ENCODE measurements at places on chromosomes 6 and 20.

- no peak for DNase-seq
Measured at GRCh38 chr20:9286501-9287461, 217.9 kb downstream of the PLCB4 start.

- no peak for DNase-seq
Measured at GRCh38 chr6:111590209-111590980, 15.3 kb downstream of the TRAF3IP2 start.

GRCh38 chr6:88882536-88882935 lies 80.9 kb downstream of the RNGTT start:
- DNase-seq: no peak

DNA sequence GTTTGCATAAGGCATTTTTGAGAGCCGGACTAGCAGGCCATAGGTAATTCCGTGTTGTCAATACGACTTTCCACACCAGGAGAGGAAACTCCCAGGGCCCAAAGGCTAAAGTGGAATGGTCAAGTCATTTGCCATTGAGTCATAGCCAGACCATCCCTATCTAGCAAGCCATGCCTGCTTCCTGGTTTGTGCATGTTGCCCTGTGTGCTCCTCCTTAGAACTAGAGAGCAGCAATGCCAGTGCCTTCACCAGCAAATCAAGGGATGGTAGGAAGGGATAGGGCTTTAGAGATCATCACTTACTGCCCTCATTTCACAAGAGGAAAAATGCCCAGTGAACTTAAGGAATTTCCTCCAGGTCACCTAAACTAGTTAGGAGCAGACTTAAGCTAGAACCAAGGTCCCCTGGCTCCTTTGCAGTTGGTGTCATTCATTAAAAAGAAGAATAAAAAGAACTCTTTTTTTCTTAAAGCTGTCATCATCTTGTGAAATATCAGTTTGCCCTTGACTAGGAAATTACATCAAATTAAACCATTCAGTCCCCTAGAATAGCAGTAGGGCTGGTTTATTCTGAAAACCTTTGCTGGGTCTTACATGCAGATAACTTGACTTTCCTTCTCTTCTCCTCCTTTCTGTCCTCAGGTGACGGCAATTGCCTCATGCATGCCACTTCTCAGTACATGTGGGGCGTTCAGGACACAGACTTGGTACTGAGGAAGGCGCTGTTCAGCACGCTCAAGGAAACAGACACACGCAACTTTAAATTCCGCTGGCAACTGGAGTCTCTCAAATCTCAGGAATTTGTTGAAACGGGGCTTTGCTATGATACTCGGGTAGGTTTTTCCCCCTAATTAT lies 7.4 kb downstream of the TNFAIP3 start:
- no peak for DNase-seq

DNA sequence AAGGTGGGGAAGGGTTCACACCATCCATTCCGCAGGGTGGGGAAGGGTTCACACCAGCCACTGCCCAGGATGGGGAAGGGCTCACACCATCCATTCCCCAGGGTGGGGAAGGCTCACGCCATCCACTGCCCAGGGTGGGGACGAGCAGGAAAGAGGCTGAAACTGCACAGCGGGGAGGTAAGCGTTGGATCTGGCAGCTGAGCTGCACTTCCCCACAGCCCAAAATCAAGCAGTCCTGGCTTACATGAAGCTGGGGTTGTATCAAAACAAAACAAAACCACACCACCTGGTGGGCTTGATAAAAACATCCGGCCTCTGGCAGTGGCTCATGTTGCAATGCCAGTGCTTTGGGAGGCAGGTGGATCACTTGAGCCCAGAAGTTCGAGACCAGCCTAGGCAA lies 268.5 kb downstream of the TAF4 start:
- no peak for DNase-seq

DNA sequence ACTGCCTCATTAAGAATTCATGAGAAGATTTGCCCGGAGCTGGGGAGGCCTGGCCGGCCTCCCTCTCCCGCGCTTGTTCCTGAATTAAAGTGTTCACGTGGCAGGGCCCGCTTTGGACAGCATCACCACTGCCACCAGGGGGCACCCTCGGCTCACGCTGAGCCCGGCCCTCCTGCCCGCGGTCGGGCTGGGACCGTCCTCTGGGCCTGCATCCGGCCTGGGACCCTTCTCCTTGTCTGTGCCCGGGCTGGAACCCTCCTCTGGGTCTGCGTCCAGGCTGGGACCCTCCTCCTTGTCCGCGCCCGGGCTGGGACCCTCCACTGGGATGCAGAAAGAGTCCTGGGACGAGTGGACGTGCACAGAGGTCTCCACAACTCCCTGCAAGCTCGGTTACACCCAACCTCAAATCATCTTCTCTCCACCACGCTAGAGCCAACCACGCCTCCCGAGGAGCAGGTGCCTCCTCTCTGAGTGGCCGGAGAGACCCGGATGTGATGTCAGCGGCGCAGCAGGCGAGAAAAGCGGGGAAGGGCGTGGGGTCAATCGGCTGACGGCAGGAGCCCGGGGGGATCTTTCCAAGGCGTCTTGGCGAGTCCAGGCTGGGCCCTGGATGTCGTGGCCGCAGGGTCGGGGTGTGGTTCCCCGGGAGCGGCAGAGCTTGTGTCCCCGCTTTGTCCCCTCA lies 50.9 kb upstream of the DACT2 start:
- peak; percentile 88 for DNase-seq

GRCh38 chr20:55478724-55479450 lies 526.4 kb downstream of the CBLN4 start:
- no peak for DNase-seq

- no peak for DNase-seq
Measured at GRCh38 chr20:4076671-4077070, 61.3 kb upstream of the RNF24 start.

DNA sequence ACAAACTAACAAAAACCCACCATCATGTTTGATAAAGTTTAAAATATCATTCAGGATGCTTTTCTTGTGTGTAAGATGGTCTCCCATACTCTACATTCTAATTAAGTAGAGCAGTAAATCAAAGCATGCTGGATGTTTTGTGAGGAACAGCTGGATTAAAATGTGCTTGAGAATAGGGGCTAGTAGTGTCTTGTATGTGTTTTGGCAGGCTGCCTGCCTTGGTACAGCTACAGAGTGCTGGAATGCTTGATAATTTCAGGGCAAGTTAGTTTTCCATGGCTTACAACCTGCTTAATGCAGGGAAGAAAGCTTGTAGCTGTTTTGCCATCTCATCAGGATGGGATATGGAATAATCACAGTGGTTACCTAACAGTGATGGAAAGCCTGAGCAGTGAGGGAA lies 636.6 kb upstream of the MMS22L start:
- DNase-seq: no peak

- DNase-seq: no peak
Measured at GRCh38 chr6:37503309-37503965, 3.7 kb upstream of the CCDC167 start.

- no peak for DNase-seq
Measured at GRCh38 chr6:13697857-13698256, 13.8 kb downstream of the RANBP9 start.

GRCh38 chr6:36600564-36601146 lies 6.5 kb downstream of the SRSF3 start:
- no peak for DNase-seq

DNA sequence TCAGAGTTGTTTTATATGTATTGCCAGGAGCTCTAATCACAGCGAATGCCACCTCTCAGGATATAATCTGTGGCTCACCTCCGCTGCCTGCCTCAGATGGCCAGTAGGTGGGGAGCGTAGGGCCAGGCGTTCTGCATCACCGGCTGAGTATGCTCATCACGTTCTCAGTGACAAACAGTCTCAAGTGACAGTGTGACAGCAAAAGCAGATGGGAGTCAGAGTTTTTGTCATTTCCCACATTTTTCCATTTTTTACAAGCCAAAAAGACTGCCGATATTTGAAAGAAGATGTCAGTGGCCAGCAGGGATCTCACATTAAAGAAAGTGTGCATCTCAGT lies 208.7 kb downstream of the ALDH8A1 start:
- DNase-seq: no peak

DNA sequence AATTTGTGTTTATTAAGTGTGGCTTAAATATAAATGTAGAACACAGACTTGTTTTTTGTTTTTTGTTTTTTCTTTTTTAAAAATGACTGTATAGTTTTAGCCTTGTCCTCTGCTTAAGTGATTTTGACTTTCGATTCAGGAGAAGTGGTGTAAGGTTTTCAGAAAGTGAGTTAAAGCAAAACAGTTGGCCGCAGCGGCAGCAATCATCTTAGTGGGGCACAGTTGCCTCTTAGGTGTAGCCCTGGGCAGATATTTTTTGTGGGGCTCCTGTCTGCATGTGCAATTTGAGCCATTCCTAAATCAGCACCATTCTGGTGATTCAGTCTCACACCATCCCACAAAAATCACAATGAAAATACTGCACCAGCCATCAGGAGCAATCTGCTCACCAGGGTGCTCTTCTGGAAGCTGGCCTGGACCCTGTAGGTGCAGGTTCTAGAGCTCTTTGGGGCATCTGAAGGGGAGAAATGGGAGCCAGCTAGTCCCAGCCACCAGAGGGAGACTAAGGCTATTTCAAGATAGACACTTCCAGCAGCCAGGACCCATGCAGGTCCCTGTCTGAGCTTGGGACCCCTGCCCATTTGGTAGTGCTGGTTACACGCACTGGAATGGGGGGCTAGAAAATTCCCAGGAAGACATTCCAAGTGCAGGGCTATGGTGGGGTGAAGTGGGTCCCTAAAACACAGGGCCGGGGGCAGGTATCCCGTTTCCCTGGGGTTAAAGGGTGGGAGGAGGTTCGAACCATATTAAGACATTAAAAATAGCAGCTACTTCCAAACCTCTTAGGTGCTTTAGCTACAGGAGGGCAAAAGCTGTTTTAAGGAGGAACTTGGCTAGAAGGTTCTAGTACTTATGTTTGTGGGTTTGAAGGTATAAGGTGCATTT lies 156.6 kb downstream of the NFATC2 start:
- DNase-seq: peak; percentile 75

GRCh38 chr20:58810116-58810878 lies 40.4 kb downstream of the GNAS-AS1 start:
- DNase-seq: no peak

- no peak for DNase-seq
Measured at GRCh38 chr6:153616506-153616905, 422.5 kb upstream of the OPRM1 start.

- no peak for DNase-seq
Measured at GRCh38 chr6:133786016-133786415, 102.9 kb upstream of the TCF21 start.

DNA sequence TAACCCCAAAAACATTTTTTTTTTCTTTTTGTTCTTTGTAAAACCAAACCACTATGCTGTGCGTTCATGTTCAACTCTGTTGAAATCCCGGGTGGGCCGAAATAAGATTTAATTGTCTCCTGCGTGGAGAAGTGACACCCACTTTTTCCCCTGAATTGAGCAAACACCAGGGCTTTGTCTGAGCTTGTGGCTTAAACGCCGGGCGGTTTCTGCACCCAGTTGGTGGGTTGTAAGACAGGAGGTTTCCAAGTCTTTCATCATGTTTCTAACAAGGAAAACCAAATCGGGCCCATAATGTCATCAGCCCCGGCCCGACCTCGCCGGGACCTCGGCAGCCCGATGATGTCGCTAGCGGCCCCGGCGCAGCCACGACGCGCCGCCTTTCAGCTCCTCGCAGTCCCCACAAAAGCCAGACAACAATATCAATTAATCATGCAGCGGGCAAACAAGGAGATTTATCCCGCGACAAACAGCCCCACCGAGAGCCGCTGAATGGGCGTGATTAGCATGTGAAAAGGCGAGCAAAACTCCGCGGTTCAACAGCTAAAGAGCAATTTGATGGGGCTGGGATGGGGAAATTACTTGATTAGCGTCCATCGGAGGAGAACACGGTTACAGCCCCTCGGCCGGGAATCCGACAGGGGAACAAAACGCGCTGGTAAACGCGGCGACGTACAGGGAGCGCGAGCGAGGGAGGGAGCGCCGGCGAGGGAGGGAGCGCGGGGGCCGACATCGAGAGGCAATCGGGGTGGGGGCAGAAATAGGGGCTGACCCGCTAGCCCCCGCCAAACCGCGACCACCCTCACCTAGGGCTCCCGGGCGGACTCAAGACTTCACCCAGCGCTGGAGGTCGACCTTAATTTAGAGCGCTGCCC lies 5.3 kb downstream of the LINC00237 start:
- no peak for DNase-seq

- no peak for DNase-seq
Measured at GRCh38 chr6:49269190-49269589, 193.9 kb downstream of the MMUT start.

GRCh38 chr6:31502586-31502985 lies 4.6 kb downstream of the MICB start:
- DNase-seq: no peak

GRCh38 chr6:18088419-18089296 lies 33.8 kb downstream of the NHLRC1 start:
- no peak for DNase-seq

- DNase-seq: no peak
Measured at GRCh38 chr6:26044140-26045064, 42.8 kb upstream of the HFE start.

GRCh38 chr6:150252714-150253444 lies 110.0 kb downstream of the PPP1R14C start:
- DNase-seq: no peak

- DNase-seq: no peak
Measured at GRCh38 chr6:163659803-163660202, 245.3 kb downstream of the QKI start.
